ENCODE measurements at places on chromosomes 2 and 18.
A peak's percentile ranks its signal among the peaks of the same experiment; 100 is the strongest.

DNA sequence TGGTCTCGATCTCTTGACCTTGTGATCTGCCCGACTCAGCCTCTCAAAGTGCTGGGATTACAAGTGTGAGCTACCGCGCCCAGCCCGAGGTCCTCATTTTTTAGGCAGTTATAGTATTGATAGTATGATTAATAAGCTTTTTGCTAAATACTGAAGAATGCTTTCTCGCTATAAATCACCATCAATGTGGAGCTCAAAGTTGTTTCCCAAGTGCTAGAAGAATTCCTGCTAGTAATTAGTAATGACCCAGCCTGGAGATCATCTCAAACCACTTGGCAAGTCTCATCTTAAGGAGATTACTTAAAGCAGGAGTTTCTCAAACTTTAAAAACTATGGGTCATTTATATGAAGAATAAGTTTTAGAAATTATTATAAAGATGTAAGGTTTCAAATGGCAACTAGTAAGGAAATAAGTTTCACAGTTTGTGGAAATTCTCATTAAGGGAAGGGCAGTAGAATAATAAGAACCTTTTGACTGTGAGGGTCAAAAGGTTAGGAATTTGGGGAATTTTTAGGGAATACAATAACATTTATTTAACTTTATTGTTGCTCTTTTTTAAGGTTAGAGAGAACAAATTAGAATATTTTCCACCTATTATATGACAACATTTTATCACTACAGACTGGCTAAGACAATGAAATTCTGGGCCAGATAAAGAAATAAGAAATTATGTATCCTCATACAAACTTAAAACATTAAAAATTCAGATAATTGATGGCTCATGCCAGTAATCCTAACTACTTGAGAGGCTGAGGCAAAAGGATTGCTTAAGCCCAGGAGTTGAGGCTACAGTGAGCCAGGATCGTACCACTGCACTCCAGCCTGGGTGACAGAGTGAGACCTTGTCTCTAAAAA is 148.6 kb upstream of the MAP3K20 start:
- peak; percentile 14 for DNase-seq

GRCh38 chr2:224190936-224191270 is 151.8 kb upstream of the SERPINE2 start:
- DNase-seq: no peak

DNA sequence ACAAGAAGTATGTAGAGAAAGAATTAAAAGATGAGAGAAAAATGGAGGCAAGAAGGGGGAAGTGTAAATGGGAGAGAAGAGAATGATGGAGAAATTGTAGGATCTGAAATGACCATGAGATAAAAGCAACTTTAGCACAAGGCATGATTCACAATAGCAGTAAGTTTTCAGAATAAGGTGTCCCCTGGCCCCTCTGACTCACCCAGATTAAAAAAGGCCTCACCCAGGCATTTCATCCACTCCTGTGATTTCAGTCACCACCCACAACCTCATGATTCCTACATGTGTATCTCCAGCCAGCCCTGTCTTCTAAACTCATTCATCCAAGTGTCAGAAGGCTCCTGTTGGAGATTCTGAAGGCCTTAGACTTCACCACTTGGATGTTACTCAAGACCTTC is 56.6 kb downstream of the SP100 start:
- peak; percentile 26 for DNase-seq

DNA sequence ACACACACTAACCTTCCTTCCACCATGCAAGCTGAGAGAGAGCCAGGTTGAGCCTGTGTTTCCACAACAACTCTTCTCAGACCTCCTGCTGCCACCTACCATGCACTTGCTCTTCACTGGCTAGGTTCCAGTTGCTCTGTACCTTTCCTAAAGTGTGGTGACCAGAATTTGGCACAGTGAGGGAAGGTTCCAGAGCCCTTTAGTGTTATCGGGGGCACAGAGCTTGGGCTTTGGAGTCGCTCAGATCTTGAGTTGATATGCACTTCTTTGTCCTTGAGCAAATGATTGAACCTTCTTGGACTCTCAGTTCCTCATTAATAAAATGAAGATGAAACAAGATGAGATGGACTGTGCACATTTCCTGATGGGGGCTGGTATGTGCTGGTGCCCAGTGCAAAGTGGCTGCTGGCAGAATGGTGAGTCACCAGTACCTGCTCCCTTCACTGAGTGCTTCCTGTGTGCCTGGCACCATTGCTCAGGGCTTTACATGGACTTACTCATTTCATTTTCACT is 47.1 kb downstream of the NEDD4L start:
- no peak for DNase-seq

DNA sequence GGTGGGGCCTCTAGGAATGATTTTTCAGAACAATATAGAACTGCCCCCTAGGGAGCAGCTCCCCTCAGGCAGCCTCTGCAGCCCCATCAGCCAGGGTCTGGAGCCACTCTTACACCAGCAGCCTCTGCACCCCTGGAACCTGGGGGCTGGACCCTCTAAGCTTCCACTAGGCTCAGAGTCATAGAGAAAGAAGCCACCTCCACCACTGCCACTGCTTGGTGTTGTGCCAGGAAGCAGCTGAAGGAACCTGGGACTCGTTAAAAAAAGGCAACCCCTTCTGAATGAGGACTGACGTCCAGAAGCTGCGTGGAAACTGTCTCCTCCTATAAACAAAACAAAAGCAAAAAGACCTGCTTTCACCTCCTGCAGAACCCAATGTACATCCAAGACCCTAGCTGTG is 98.1 kb upstream of the HS6ST1 start:
- DNase-seq: no peak

DNA sequence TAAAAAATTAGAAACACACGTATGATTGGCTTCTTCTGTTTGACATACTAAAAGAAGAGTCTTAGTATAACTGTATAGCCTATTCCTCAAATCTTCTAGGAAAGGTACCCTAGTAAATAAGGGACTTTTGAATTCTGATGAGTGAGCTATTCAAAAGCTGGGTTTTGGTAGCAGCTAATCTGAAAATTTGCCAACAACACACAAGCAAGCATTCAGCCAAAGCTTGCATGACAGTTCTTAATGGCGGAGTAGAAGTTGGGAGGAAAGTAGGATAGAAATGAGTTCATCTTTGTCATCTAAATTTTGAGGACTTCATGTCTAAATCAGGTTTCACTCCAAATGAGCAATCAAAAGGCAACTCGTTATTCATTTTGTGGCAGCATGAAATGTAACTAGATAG is 813.0 kb downstream of the MBD2 start:
- DNase-seq: no peak

DNA sequence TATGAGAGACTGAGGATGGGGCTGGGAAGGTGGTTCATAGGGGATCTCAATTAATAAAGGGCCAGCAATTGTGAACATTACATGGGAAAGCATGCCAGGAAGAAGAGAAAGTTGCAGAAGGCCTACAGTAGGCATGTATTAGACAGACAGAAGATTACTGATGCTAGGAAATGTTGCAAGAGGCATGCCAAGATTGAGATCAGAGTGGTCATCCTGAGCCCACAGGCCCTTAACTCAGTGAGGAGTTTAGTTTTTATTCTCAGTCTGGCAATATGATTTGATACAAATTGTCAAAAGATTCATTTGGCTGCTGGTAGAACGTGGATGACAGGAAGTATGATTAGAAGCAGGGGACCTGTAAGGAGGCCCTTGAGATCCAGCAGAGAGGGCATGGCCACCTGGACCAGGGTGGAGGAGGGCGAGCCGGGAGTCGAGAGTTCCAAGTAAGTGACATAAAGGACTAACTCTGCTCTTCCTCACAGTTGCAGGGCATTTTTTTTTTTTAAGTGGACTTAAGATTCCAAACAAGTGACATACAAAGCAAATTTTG is 54.9 kb downstream of the EPHA4 start:
- no peak for DNase-seq

DNA sequence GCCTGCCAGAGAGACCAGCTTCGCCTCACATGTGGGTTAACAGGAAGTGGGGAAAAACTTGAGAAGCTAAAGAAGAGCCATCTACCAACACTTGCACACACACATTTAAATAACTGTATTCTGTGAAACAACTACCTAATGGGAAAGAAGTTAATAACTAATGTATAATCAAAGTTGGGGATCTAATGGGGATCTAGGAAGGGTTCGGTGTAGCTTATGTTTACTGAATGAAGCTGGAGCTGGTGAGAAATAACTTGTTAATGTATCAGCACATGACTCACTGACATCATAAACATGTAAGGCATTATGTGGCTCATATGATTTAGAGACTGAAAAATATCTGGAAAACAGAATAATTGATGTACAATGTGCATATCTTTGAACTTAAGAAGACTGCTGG is 421.3 kb upstream of the NXPH2 start:
- DNase-seq: no peak

DNA sequence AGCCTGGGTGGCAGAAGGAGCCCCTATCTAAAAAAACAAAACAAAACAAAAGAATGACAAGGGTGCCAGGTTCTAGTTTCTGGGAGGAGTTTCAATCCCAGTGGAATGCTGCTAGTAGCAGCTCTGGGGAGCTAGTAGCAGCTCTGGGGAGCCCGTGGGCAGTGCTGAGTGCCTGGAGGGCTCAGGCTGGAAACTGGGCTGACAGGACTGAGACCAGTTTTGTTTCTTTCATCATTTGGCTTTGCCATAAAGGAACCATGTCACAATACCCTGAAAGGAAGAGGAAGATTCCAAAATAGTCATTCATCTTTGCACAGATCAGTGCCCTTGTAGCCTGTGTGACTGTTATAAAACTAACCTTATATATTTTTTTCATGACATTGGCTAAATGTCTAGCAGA is 10.6 kb downstream of the MFSD6 start:
- DNase-seq: no peak

DNA sequence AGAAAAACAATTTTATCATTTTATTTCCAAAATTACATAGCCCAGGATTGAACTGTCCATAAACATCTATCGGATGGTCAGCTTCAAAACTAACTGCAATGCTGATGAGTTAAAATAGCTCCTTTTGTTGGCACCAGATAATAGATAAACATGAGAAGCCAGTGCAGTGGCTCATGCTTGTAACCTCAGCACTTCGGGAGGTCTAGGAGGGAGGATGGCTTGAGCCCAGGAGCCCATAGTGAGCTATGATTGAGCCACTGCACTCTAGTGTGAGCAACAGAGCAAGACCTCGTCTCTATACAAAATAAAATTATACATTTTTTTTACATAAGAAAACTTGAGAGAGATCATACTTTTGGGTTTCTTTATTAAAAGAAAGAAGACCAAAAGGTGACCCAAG is 34.6 kb upstream of the IMPA2 start:
- DNase-seq: peak; percentile 65

- no peak for DNase-seq
Observed at GRCh38 chr2:164873210-164873908, 31.7 kb upstream of the COBLL1 start.

DNA sequence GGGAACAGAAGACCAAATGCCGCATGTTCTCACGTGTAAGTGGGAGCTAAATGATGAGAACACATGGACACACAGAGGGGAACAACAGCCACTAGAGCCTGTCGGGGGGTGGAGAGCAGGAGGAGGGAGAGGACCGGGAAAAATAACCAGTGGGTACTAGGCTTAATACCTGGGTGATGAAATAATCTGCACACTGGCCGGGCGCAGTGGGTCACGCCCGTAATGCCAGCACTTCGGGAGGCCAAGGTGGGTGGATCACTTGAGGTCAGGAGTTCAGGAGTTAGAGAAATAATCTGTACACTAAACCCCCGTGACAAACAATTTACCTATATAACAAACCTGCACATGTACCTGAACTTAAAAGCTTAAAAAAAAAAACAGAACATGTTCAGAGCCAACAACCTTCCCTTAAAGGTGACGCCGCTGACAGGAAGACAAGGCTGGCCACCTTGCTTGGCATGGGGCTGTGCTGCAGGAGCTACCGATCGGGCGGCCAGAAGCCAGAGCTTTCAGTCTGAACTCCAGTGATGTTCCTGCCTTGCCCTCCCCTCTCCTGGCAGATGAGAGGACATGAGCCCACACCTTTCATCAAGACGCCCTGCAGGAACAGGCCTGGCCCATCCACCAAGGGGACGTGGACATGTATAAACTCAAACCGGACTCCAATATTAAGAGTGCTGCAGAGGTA is 11.2 kb downstream of the SLC66A2 start:
- DNase-seq: no peak

DNA sequence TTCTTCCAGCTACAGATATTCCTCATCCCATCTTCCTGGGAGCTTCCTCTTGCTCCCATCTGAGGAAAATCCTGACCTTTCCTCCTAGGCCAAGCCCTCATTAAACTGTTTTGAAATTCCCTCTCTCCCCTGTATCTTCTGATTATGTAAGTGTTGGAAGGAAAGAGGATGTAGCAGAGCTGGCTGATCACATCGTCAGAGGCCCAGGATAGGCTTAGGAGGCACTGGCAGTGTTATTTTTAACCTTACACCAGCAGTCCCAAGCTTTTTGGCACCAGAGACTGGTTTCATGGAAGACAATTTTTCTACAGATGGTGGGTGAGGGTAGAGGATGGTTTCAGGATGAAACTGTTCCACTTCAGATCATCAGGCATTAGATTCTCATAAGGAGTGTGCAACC is 630.4 kb downstream of the EPHA4 start:
- no peak for DNase-seq

DNA sequence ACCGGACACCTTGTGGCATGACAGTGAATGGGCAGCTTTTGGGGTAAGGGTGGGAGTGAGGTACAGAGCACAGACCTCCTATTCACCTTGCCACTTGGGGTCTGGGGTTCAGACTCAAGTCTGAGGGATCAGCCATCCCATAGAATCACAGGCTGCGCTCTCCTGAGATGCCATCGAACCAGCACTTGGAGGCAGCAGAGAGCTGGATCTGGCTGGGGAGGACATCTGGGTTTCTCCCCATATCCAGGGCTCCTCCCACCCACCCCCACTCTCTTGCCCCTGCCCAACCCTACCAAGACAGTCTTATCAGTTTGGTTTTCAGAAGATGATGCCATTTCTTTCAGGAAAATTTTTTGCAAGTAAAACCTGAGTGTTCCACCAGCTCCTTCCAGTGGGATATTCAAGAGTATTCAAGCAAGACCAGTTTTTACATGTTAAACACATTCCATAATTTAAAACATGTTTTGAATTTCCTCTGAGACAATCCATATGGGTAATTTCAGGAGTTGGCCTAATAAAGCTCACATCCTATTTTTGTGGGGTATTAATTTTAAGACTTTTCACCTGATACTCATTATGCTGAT is 29.2 kb upstream of the TEX44 start:
- DNase-seq: peak; percentile 45

- DNase-seq: no peak
Observed at GRCh38 chr2:191170301-191170636, 19.5 kb upstream of the STAT4 start.

- no peak for DNase-seq
Observed at GRCh38 chr2:240481720-240482119, 46.3 kb downstream of the GPC1 start.

DNA sequence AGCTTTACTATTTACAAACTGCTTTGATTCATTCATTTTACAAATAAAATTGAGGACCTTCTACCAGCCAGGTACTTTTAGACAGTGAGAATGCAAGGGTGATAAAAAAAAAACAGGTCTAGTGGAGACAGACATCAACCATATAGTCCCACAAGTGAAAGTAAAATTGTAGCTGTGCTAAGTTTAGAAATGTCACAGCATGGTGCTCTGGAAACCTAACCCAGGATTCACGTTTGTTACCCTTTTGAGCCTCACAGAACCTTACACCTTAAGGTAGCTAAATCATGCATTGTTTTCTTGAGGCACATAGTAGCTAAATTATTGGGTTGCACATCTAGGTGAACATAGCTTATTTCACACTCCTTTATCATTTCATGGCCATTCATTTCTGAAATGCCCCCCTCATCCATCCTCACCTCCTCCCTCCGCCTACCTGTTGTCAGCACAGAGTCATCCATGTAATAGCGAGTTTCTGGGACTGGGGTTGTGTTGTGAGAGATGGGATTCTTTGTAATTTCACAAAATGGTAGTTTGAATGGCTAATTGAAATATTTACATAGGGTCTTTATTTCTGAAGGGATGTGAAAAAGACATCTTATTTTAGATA is 7.1 kb downstream of the MTA3 start:
- no peak for DNase-seq

- DNase-seq: no peak
Observed at GRCh38 chr18:48893061-48893607, 57.6 kb downstream of the SMAD7 start.

Data from fibroblast of gingiva (primary cell).